Stimulated activated CD4-positive, alpha-beta T cell treated with anti-CD3 and anti-CD28 coated beads, Interleukin-12 subunit alpha, Interleukin-12 subunit beta, amount 100 ng/mL, for 24 hours (primary cell): ENCODE measurements at places on chromosomes 6 and 20.

DNA sequence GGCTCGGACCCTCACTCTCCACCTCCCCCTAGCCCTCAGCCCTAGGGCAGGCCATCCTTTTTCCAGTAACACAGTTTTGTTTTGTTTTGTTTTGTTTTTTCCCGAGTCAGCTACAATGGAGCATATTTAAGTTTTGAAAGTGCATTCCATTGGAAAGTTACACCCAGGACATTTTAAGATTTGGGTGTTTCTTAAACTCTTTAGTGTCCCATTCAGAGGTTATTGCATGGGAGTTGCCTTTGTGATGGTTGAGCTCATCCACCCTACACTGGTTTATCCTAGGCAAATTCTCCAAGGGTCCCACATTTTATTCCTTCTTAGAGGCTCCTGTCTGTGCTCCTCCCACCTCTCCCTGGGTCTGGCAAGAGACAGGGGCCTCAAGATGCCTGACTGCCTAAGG, 58.9 kb downstream of the THBS2 start:
- DNase-seq: no peak

DNA sequence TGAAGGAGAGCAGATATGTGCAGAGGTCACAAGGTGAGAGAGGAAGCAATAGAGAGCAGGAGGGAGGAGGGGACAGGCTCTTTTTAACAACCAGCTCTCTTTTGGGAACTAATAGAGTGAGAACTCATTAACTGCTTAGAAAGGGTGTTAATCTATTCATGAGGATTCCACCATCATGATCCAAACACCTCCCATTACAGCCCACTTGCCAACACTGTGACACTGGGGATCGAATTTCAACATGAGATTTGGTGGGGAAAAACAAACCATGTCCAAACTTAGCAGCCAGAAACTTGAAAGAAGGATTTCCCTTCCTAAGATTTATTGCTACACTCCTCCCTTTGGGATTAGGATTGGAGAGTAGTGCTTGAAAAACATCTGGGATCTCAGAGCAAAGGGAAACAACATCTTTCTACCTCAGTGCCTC, 135.5 kb upstream of the PLCB4 start:
- DNase-seq: no peak

GRCh38 chr6:20440296-20440695, 38.6 kb downstream of the E2F3 start:
- DNase-seq: no peak

DNA sequence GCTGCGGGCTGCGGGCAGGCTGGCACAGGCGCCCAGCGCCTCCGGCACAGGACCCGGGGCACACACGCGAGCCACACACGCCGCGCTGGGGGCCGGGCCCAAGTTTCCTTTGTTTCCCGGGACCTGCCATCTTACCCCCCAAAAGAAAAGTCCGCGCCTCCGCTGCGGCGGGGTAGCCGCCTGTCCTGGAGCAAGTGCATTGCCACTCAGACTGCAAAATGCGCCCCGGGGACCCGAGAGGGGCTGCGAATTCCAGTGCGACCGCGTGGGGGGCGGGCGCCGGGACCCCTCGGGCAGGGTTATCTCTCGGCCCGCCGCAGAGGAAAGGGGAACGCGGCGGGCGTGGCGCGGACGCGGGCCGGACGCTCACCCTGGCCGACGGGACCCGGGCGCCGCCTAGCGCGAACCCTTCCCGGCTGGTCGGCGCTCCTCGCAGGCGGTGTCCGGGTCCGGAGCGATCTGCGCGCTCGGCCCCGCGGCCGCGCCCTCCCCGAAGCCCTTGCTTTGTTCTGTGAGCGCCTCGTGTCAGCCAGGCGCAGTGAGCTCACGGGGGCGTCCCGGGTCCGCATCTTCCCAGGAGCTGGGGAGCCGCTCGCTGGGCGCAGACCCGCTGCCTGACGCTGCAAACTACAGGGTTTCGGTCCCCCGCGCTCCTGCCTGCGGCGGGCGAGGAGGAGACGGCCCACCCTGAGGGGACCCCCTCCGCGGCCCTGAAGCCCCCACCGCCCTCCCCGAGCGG, 639 bp upstream of the CD24 start:
- no peak for DNase-seq

GRCh38 chr20:37452236-37452635, 68.8 kb upstream of the NNAT start:
- DNase-seq: no peak

DNA sequence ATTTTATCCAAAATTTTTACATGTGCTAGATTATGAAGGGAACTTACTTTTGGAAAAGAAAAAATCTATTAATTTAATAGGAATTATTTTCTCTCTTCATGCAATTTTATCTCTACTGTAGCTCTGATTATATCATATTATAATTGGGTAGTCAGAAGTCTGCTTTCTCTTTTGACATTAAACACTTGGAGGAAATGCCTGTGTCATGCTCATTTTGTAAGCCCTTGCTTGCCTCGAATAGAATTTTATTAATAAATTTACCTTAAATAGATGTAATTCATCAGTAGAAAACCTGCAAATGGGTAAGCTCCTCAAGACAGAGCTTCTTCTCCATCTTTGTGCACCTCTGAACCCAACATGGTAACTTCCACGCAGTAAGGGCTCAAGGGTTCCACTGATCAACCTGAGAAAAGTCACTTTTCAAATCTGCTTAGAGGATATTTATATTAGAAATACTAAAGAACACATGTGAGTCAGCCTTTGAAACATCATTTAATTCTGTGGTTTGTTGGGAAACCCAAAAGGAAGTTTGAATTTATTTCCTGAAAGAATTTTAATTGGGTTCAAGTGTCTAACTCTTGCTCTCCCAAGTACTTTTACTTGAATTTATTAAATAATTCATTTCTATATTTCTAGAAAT, 266.0 kb downstream of the ALDH8A1 start:
- no peak for DNase-seq

DNA sequence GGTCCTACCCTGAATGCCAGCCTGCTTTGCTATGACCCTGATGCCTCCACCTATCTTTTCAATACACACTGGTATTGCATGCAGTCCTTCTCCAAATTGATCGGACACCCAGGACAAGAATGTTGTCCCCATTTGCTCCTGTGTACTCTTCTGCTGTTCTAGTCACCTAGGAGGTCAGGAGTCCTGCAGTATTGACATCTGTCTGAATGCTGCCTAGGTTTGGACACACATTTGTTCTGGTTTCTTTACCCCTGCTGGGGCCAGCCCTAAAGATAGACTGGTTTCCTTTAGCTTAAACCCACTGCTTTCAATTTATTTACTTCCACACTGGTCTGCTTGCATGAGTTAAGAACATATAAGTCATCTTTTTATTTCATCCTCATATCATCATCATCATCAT, 167.0 kb upstream of the CCN2 start:
- no peak for DNase-seq

DNA sequence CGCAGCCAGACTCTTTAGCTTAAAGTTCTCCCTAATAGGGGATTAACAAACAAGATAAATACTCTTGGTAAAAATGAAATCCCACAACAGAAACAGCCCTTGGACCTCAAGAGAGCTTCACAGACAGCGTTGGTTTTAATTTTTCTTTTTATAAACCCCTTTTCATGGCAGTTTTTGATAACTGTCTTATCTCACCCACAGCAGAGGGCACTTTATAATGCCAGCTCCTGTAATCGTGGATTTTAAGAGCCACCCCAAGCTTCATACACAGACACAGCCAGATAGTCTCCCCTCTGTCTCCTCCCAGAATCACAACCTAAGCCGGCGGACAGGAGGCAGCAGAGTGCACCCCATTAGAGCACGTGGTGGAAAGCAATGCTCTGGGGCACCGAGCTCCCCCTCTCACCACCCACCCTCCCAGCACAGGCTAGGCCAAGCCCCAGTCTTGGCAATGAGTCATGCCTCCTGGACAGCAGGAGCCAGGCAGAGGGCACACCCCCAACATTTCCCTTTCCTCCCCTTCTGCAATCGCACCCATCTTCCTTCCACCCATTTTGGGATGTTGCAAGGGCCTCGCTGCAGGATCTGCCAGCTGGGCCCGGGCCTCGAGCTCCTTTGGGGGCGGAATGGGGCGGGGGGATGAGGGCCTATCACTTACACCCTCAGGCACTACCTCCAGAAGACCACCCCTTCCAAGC, 2.4 kb downstream of the JAG1 start:
- no peak for DNase-seq

- DNase-seq: no peak
Measured at GRCh38 chr6:89489078-89489477, 56.1 kb downstream of the ANKRD6 start.

DNA sequence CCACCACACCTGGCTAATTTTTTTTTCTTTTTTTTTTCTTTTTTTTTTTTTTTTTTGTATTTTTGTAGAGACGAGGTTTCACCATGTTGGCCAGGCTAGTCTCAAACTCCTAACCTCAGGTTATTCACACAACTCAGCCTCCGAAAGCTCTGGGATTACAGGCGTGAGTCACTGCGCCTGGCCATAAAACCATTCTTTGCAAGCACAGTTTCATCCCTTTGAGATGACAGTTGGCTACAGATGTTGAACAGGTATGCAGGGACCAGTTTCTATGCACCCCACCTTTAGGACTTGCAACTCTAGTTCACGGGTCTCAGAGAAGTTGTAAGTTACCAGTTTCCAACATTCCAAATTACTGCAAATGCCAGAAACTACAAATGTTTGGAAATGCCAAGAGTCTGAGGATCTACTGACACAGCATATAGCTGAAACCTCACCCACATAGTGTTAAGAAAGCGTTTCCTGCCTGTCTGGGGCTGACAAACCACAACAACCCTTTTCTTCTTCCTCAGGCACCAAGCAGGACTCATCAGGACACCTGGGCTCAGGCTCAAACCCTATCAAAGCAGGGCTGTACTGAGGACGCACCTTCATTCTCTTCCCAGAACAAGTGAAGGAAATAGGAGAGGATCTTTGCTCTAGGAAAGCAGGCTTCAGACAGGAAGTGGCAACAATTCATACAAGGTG, 22.9 kb downstream of the ARHGAP18 start:
- DNase-seq: no peak

GRCh38 chr6:30747902-30748769, 3.8 kb upstream of the IER3 start:
- no peak for DNase-seq

GRCh38 chr20:52348434-52348833, 156.9 kb upstream of the ZFP64 start:
- DNase-seq: no peak

GRCh38 chr20:6104493-6105188, 18.2 kb downstream of the FERMT1 start:
- DNase-seq: no peak

GRCh38 chr6:439641-440167, 48.2 kb downstream of the IRF4 start:
- DNase-seq: no peak
